SK-MEL-5 (cell line): ENCODE measurements at places on chromosomes 1 and 21. TPM values are rescaled to one million over a fixed set of nuclear protein-coding genes. Genes with fewer than 3 reads are reported as not detected.

C1orf141 gene
- not detected in 2 replicates for total RNA-seq

MEX3A gene
- 3.0 and 3.4 TPM in 2 replicates for total RNA-seq

GRCh38 chr1:112894561-112895011 is 61.4 kb downstream of the SLC16A1 start:
- no peak for DNase-seq

DNA sequence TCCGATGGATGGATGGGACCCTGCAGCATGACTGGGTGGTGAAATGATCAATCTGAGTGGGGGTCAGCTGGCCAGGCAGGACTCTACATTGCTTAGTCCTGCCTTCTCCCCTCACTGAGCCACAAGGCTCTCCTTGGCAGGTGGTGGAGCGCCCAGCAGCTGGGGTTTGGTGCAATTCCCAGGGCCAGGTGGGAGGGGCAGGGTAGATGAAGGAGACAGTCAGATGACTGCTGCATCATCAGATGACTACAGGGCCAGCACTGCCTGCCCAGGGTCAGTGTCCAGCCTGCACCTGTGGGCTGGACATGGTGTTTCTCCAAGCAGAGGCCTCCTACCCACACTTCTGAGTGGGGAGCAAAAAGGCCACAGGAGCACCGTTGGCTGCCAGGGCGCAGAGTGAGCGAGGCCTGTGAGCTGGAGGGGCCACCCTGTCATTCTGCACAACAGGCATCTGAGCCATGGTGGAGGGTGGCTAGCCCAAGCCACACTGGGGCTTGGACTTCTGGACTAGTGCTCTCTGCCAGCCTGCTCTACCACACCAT is 103.9 kb upstream of the EDN2 start:
- DNase-seq, result no peak

DNA sequence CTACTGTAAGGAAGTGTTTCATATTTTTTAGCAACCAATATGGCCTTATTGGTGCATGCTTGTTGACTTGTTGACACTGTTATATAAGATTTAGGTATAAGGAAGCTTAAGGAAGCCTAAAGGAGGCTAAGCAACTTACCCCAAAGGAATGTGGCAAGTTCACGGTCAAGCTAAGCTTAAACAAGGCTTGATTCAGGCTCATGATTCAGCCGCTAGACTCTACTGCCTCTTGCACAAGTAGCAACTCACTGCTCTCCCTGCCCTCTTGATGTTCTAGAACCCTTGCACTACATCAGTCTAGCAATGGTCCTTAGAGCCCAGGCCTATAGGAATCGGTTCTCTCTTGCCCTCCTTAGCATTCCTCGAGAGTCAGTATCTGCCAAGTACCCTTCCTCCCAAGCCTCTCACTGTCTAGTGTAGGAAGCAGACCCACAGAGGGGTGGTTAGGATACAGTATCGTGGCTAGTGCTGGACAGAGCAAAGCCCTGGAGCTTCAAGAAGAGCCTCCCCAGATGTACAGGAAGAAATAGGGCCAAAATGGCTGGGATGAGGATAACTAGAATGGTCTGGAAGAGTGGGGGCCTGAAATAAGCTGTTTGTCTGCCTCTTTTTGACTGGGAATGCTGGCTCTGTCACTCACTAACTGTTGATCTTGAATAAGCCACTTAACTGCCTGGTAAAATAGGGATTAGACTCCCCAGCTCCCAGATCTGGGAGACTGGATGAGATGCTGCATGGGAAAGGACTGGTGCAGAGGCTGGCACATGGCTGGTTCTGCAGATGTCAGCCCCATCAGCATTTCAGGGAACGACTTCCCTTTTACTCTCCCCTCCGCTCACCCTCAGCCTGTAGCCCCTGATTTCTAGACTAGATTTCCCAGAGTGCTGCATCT is 122.2 kb downstream of the NAV1 start:
- no peak for DNase-seq

- DNase-seq, result no peak
Measured at GRCh38 chr1:62269851-62270495, 49.3 kb downstream of the KANK4 start.

LIPI gene
- not detected in 2 replicates for total RNA-seq

GRCh38 chr1:20699558-20699957 is 18.2 kb downstream of the KIF17 start:
- DNase-seq, result no peak
